ENCODE measurements at places on chromosomes 4 and X.

DNA sequence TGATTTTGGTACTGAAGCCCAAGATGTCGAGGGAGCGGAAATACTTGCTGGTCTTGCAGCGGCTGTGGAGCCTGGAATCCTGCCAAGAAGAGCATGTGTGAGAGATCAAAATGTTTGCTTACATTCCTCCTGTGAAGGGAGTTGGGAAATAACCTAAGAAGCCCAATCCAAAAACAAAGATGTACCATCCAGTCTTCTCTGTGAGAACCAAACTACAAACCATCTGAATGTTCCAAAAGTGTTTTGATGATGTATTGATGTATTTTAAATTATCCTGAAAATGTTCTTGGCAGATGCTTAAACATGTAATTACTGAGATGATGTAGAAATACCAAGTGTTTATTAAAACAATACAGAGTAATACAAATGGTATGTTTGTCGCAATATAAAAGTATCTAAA lies 10.1 kb upstream of the ADH1A start:
- peak; percentile 76 for DNase-seq

GRCh38 chr4:150708004-150708403 lies 126.1 kb downstream of the MAB21L2 start:
- DNase-seq, result no peak

DNA sequence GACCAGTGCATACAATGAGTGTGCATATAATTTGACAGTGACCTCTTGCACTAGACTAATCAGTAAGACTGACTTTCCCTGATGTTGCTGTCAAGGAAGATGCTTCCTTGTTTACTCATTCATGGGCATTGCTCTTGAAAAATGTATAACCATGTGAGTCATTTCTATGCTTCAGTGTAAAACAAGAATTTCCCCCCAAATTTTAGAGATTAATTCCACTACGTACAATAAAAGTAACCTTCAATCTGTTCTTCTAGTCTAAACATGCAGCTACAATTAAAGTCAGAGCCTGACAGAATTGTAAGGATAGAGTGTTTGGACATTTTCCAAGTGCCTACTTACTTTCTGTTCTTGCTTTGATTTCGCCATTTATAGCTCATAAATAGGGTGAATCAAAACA lies 935.7 kb downstream of the RAPGEF2 start:
- DNase-seq, result peak; percentile 35

DNA sequence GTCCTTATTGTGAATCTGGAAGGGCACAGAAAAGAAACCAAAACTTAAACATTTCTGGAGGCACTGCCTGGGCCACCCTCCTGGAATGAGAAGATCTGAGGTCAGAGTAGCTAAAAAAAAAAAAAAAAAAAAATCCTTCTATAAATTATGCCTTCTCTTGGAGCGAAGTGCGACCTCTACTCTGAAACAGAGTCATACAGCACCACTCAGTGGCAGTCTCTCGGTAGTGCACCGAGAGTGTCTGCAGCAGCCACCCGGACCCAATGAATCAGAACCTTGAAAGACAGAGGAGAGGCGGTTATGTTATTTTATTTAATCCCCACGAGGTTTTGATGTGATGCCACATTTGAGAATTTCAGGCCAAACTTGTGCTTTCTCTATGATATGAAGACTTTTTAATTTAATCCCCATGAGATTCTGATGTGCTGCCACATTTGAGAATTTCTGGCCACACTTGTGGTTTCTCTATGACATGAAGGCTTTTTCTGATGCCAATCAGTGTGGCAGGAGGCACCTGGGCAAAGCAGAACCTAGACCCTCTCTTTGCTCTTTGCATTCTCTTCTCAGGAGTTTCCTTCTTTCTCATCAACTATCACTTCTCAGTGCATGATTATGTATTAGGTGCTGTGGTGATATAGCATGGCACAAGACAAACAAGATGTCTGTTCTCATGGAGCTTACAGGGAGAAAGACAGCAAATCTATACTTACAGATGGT lies 5.6 kb upstream of the CT47C1 start:
- DNase-seq, result peak; percentile 55

GRCh38 chrX:68372665-68373064 lies 60.6 kb downstream of the OPHN1 start:
- no peak for DNase-seq

- no peak for DNase-seq
These were observed 233.0 kb upstream of the SLC7A11 start for GRCh38 chr4:138475116-138475515.

DNA sequence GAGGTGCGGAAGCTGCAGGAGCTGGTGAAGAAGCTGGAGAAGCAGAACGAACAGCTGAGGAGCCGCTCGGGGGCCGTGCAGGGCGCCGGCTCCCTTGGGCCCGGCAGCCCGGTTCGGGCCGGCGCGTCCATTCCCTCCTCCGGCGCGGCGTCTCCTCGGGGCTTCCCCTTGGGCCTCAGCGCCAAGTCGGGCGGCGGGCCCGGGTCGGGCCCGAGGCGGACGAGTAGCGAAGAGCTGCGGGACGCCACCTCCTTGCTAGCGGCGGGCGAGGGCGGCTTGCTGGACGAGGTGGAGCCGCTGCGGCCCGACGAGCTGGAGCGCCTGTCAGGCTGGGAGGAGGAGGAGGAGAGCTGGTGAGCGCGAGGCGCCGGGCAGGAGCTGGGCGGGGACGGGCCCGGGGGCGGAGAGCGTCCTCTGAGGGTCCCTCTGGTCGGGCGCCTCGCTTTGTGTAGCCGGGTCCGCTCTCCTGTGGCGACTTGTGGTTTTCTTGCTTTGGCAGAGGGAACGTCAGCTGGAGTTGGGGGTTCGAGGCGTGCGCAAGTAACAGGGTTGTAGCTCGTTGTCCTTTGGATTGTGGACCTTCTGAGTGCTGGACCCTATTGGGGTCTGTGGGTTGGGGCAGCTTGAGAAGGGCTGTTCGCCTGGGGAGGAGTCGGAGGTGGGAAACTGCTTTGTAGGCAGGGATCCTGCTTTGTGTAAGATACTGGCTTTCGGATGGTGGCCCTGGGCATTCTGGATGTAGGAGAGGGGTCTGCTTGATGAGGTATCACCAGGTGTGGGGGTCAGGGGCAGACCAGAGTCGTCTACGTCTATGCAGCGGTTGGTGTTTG lies 662 bp downstream of the SLAIN2 start:
- DNase-seq, result peak; percentile 57

DNA sequence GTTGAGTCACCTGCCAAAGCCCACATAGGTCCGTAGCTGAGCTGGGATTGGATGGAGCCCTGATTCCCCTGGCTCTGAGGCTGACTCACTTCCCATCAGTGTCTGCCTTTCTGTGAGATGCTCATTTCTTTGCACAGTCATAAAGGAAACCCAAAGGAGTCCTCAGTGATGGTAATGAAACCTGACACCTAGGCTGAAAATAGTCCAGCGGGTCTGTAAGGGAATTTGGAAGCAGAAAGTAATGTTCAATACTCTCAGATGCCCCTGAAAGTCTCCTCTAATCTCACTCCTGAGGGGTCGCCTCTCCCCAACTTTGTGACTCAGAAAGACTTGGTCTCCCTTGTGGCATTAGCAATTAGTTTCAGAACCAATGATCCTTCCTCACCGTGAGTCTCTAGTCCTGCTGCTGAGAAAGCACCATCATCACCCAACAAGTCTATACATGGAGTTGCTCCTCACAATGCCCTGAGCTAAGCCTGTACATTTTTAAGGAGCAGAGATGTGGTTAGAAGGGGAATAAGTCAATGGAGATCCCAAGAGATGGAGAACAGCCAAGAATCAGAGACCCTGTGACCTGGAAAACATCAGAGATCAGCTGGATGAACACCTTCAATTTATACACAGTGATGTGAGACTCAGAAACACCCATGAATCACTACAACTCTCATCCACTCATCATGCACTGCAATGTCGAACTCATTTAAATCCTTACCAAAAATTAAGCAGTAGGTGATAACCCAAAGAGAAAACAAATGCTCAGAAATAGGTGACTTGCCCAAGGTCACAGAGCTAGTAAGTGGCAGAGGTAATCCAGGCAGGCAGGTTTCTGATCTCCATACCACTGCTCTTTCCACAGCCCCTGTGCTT lies 219.0 kb upstream of the CPEB2 start:
- DNase-seq, result no peak
